Stimulated activated CD8-positive, alpha-beta memory T cell treated with anti-CD3 and anti-CD28 coated beads, Interleukin-7, amount 100 ng/mL, for 1 hour (primary cell): ENCODE measurements at places on chromosomes 5 and 9.
A peak's percentile ranks its signal among the peaks of the same experiment; 100 is the strongest.

DNA sequence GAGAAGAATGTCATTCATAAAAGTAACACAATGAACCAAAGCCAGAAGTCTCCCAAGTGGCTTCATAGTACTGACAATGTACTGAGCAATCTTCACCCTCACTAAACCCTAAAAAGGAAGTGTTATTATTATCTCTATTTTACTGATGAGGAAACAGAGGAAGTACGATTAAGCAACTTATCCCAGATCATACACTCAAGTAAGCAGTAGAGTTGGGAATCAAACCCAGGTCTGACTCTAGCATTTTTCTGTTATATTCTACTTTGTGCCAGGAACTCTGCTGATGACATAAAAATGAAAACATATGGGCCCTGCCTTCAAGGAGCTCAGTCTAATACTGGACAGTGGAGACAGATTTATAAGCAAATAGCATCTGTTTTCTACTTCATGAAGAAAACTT is 109.2 kb downstream of the RAPGEF6 start:
- no peak for DNase-seq

- no peak for DNase-seq
Measured at GRCh38 chr5:98519571-98519970, 253.9 kb upstream of the RGMB start.

DNA sequence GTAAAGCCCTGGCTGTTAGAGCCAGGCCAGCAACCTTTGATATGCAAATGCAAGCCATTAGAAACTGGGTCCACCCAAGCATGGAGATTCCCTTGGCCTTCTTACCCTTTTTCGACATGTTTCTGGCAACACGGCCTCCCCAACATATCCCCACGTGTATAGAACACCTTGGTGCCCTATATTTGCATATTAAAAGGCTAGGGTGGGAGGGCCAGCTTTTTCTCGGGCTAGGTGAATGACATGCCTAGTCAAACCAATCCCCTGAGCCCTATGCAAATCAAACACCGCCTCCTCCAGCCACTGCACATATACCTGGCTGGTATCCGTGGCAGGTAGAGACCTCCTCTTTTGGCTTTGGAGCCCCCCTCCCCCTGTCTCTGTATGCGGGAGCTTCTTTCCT is 55.6 kb upstream of the ZFR start:
- DNase-seq, result no peak

GRCh38 chr5:33934176-33934575 is 2.0 kb upstream of the RXFP3 start:
- no peak for DNase-seq

GRCh38 chr9:109329638-109330258 is 8.9 kb upstream of the EPB41L4B start:
- no peak for DNase-seq

GRCh38 chr5:69156456-69156855 is 10.5 kb upstream of the CCNB1 start:
- no peak for DNase-seq

- DNase-seq, result no peak
Measured at GRCh38 chr5:146675636-146676035, 159.6 kb upstream of the GPR151 start.

DNA sequence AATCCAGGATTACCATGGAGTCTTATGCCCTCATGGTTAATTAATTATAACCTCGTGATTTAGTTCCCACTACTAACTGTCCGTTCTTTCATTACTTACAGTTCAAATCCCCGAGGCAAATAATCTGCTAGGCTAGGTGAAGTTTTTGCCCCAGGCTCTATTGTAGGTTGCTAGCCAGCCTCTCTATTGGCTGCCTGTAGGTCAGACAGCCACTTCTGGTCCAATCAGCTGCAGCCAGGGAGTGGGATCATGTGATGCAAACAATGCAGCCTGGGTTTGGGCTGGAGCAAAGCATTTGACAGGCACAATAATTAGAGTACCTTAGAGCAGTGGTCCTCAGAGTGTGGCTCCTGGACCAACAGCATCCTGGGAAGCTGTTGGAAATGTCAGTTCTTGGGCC is 17.7 kb downstream of the TMEM252 start:
- DNase-seq, result no peak

- no peak for DNase-seq
Measured at GRCh38 chr9:108515856-108516255, 339.9 kb downstream of the ACTL7B start.

- no peak for DNase-seq
Measured at GRCh38 chr5:121870489-121870888, 18.8 kb downstream of the FTMT start.

DNA sequence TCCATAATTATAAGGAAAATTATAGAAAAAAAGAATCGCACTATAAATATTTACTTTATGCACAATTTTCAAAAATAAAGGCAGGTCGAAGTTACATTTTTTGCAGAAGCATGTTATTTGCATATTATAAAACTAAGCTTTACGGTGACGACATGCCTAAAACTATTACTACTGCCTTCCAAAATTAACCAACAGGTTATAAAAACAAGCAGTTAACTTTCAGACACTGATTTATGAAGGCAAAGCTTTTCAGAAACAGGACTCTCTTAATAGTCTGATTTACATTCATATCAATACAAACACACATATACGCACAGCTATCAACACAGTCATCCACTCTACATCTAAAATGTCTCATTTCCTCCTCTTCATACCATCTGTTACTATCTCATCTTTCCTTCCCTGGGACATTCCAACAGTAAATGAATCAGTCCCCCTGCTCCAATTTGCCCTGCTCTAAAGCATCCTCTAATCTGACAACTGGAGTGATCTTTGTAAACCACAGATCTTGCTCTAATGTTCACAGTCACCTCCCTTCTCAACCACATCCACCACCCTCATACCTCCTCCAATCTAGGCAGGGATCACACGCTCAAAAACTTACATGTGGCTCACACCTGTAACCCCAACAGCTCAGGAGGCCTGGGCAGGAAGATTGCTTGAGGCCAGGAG is 21.6 kb downstream of the FBXW11 start:
- DNase-seq, result peak; percentile 20

DNA sequence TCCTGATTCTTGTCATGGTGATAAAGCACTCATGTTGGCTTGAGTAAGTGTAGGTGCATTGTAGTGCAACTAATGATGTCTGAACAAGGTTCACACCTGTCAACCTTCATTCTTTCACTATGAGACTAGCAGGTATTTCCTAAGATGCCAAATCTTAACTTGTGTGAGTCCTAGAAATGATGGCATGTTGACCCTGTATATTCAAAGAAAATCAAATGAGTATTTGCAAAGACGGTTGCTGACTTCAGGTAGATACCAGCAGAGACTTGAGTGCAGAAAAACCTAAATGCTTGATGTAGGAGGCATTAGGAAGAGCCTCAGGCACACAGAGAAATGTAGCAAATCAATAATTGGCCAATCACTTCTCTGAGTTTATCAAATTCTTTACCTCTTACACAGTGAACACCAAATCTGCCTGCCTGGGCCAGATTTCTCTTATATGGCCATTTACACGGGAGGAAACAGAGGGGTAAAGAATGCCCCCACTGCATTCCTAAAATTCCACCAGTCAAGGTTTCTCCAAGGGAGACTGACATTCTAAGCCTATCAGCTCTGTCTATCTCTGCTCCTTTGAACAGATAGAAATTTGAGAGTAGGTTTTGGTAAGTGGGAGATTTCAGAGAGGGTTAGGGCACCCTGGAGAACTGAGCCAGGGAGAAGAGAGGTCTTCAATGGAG is 488.6 kb upstream of the WWC1 start:
- no peak for DNase-seq
